ENCODE measurements at places on chromosomes 3 and 15.
A peak's percentile ranks its signal among the peaks of the same experiment; 100 is the strongest.

DNA sequence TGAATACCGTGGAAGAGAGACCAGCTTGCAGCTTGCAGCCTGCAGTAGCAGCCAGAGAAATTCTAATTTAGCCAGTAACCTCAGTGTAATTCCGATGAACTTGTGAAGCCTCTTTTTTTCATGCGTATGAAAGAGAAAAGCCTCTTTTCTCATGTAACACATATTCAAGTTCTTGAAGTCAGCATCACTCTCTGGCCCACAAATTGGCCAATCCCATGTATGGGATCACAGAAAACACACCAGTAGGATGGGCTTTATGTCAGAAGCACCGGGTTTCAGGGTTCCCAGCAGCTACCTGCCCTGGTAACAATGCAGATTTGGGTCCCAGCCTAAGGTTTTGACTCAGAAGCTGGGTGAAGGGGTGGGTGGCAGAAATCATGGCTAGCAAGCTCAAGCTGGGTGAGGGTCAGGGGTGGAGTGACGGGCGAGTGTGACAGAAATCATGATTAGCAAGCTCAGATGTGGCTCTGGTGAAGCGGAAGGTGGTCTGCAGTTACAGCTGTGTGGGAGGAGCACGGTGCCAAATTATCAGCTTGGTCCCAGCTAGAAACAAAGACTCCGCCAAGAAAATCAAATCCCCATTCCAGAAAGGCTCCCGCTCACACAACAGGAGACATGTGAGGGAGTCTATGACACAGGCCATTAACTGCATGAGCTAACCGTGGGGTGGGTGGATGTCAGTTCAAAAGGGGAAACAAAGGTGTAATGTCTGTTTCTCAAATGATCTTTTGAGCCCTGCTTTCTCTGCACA, 86.6 kb downstream of the SNRK start:
- DNase-seq = no peak

GRCh38 chr3:179882292-179882691, 154.4 kb downstream of the PEX5L start:
- no peak for DNase-seq

- DNase-seq = no peak
Observed at GRCh38 chr3:118900737-118901525, 133.7 kb downstream of the IGSF11 start.

DNA sequence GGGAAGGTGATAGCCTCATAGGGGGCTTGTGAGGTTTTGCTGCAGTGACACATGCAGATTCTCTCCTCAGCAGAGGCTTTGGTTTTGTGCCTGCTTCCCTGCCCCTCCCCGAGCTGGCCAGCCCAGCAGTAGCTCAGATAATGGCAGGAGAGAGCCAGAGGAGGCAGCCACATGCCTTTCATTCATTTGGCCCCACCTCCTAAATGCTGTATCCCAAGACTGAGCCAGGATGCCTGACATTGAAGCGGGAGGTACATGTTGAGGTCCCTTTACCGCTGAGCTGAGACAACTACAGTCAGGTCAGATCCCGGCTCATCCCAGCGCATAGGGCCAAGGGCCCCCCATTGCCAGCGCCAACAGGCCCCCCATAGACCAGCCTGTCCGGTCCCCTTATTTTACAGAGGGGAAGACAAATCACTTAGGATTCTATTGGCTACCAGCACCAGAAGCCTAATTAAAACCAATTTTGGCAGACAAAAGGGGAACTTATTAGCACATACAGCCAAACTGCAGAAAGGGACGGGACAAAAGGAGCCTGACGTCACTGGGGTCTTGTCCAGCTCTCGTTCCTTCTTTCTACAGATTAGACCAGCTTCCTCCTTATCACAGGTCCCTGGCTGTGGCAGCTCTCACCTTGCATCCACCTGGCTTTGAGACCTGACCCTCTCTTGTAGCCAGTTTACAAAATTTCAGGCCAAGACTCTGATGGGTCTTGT, 12.1 kb upstream of the POLG start:
- no peak for DNase-seq

DNA sequence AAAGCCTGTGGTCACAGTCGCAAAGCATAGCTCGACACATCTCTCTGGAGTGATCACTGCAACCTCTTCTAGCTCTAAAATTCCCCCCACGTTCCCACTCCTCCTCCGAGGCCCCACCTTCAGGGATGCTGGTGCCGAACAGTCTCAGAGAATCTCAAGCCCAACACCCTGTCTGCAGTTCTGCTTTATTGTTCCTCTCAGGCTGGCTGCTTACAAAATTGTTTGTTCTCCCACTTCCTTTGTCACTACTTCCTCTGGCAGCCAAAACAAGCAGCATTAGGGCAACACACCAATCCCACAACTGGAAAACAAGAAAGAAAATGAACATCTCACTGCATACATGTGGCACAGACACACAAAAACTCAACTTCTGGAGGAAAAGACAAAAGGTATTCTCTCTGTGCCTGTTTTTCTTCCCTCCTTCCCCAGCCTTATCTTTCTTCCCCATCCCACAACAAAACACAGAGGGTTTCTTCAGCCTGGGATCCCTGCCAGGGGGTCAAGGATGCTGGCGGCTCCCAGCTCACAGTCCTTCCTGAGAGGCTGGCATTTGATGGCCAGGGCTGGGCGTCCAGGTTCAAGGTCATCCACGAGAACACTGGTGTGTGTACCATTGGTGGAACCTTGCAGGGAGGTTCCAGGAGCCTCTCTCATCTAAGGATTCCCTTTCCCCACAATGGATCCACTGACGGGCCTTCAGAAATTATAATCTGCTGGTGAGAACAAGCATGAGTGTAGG, 108.4 kb downstream of the TMCO5A start:
- DNase-seq = no peak

- DNase-seq = no peak
Observed at GRCh38 chr15:25736461-25736860, 126.7 kb downstream of the ATP10A start.

- peak; percentile 41 for DNase-seq
Observed at GRCh38 chr3:161560008-161560637, 63.5 kb downstream of the OTOL1 start.

GRCh38 chr15:73175382-73175781, 123.1 kb downstream of the NEO1 start:
- no peak for DNase-seq

GRCh38 chr3:169241991-169242707, 421.4 kb downstream of the MECOM start:
- peak; percentile 14 for DNase-seq
